ENCODE measurements at places on chromosomes 13 and 19.

- DNase-seq, result no peak
Measured at GRCh38 chr13:41075034-41075433, 13.7 kb downstream of the WBP4 start.

- DNase-seq, result no peak
Measured at GRCh38 chr13:57582032-57582431, 49.5 kb upstream of the PCDH17 start.

GRCh38 chr13:49646688-49647087, 18.4 kb downstream of the ARL11 start:
- DNase-seq, result no peak

DNA sequence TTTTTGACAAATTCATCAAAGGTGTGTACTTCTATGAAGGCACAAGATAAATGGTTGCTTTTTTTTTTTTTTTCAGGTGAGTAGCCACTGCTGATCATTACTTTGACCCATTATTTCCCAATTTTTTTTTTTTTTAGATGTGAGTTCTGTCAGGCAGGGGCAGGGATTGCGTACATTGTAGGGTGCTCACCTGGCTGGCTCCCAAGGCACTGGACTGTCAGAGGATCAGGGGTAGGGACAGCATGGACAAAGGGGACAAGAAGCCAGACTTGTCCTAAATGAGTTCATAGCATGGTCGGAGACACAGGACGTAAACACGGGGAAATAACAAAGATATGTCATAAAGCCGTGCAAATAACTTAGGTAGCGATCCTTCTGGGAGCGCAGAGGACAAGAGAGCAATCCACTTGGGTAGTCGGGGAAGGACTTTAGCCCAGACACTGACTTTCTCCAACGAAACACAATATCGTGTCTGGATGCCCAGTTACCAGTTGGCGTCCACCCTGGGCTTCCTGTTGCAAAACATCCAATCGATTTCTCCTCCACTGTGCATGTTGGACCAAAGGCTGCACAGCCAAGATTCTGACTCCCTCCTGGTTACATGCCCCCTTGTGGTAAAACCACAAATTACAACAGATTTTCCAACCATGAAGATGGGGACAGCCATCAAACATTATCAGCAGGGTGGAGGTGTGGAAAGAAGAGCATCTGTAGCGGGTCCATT, 27.5 kb upstream of the KATNAL1 start:
- DNase-seq, result no peak

DNA sequence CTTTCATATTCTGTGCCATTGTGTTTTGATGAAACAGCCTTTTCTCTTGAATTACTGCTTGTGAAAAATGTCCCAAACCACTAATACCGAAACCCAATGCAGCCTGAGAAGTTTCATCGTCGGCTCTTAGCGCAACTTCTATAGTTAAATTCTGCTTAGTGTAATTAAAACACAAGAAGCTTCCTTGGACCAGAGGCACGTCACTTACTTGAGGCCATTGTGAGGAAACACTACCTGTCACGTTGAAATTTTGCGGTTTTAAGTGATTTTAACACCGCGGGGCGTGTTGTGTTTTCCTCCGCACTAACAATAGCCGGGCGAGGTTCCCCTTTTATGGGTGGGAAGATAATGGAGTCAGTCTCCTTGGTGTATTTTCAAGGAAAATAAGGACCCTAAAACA, 70.9 kb downstream of the GGACT start:
- no peak for DNase-seq

DNA sequence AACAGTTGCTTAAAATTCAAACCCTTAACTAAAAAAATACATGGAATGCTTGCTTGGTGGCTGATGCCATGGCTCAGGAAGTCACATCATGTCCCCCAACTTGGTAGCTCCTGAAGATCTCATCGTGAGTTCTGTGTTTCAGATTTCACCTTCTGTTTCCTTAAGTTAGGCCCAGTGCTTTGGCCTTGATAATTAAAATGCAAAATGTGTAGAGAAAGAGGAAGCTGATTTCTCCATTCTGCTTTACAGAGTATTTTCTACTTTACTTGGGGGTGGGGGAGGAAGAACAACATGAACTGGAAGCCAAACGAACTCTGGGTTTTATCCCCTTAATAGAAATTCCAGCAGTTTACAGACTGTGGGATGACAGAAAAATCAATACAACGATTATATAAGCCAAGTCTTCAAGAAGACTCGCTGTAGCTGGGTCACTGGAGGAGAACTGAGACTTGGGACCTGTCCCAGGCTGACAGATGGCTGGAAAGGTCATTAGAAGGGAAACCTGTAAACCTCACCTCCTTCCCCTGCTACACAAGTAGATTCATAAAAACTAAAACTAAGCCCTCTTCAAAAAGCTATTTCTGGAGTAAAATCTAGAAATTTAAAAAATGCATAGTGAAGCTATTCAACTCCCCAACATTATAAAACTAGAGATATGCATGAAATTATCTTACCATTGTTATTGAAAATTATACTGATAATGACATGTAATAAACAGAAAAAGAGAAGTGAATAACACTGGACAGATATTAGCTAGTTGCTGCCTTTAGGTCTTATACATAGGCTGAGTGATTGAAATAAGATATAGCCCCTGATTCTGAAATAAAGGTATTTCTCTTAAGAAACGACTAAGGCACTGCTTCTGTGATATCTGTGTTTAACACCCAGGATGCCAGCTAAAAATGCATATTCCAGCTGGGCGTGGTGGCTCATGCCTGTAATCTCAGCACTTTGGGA, 22.1 kb upstream of the GGACT start:
- DNase-seq, result no peak

GRCh38 chr19:34676697-34677385, at the start of gene SCGB2B2:
Gene SCGB2B2 (minus strand): TSS chr19:34677159. CDS start chr19:34594563, 82,596 bp downstream.
- DNase-seq, result peak; percentile 82

DNA sequence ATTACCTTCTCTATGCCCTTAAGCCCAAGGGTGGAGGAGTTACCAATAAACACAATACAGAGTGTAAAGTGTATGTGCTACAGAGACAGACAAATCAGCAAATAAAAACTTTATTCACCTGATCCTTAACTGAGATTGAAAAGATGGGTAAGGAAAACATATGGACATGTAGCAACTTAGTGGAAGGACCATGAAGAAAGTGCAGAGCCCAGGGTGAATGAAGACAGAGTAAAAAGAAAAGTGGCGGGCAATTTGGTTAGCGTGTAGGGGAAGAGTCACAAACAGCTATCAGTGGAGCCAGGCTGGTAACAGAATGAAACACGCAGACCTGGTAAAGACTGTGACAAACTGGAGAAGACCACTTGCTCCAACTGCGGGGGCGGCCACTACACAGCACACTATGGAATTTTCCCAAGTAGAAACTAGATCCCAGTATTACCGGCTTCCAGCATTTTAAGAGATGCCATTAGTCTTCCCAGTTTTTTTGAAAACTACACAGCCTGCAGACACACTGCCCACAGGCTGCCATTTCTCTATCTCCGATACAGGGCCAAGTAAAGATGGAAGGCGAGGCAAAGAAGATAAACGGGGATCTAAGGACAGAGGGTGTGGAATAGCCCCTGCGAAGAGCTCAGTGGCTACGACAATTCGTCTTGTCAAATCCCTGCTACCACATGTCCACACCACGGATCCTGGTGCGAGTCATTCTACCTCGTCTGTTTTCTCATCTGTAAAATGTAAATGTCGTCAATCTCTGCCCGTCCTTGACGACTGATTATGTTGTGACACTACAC, 1.2 kb downstream of the UQCRFS1 start:
- no peak for DNase-seq

- DNase-seq, result no peak
Measured at GRCh38 chr19:58355908-58356765, 2.8 kb upstream of the A1BG start.

DNA sequence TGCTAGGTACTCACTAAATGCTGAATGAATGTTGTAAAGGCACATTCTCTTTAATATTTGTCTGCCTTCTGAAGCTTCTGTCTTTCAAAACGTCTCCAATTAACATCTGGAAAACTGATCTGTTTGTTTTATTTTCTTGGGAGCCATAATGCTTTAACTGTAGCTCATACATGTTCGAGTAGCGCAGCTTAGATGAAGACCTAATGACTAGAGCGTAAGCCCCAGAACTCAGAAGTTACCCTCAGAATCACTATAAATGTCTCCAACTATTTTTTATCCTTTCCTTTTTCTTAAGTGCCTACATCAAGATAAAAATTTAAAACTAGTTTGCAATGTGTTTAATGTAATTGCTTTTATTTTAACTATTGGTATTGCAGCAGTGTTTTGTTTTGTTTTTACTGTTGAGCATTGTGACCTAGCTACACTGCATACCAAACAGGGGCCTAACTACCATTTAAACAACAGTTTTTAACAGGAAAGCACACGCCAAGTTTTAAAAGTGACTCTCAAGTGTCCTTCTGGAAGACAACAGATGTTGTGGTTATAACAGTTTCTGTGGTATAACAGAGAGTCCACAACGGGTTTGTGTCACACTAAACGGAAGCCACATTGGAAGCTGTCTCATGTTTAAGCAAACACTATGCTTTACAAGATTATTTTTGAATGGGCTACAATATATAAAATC, 42.0 kb downstream of the MRPL57 start:
- DNase-seq, result no peak

- DNase-seq, result no peak
Measured at GRCh38 chr19:17095141-17095919, 19.8 kb downstream of the MYO9B start.

DNA sequence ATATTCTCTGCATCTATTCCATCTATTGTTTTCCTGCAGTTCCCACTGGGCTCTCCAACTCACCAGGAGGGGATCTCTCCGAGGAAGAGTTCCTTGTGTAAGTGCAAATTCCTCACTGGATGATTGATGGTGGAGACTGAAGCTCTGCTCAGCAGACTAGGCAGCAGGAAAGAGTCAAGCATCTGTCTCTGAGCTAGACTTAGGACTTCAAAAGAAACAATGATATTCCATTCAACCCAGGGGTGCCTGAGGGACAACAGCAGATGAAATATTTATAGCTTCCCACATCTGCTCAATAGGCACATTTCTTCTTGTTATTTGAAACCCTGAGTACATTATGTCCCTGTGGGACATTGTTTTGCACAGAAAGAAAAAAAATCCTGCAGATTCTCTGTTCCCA, at the start of the genes OR7A5 and OR7C1:
OR7A5 (minus strand) TSS at position 175 of the 400 bp plus-strand sequence. CDS start 6,944 bp downstream, outside the sequence.
OR7C1 (minus strand) TSS at position 175 of the 400 bp plus-strand sequence. CDS start 35,049 bp downstream, outside the sequence.
- no peak for DNase-seq

DNA sequence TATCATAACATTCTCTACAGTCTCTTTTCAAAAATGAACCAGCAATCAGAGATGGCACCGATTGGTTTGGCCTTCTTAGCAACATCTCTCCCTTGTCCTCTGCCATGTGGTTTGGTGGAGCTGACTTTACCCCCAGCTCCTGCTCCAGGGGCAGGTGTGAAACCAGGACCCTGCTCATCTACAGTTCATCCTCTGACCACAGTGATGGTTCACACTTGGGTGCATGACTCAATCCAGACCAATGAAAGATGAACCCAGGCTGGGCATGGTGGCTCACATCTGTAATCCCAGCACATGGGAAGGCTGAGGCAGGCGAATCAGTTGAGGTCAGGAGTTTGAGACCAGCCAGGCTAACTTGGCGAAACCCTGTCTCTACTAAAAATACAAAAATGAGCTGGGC, 33.6 kb upstream of the FFAR2 start:
- DNase-seq, result no peak

Data from anterior cingulate cortex (tissue), 58 donors.